ENCODE measurements at places on chromosomes 4 and X.
A peak's percentile ranks its signal among the peaks of the same experiment; 100 is the strongest.

GRCh38 chr4:2091990-2092668 lies 33.0 kb downstream of the NAT8L start:
- no peak for DNase-seq

DNA sequence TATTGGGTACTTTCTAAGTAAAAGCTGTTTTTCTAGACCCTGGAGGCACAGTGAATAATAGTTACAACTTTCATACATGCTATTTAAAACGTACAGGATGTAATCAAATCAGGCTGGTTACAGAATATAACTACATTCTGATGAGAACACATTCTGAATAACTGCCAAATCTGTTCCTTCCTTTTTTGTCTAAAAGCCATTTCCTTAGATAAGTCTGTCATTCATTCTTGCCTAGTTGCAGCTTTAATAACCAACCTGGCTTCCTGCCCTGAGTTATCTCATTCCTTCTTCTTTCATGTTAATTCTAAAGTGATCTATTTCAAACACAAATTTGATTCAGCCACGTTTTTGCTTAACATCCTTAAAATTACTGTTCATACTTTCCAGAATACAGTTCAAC lies 189.7 kb upstream of the ITM2A start:
- DNase-seq = no peak

- DNase-seq = no peak
These were observed 410.0 kb upstream of the NR3C2 start for GRCh38 chr4:148852092-148852699.

- no peak for DNase-seq
These were observed 57.3 kb downstream of the NPNT start for GRCh38 chr4:105952591-105952990.

- DNase-seq = peak; percentile 72
These were observed 40.9 kb downstream of the SEPTIN11 start for GRCh38 chr4:76990288-76991080.

GRCh38 chr4:83180431-83180968 lies 66.0 kb upstream of the PLAC8 start:
- no peak for DNase-seq

GRCh38 chr4:27161191-27161590 lies 300.6 kb downstream of the STIM2 start:
- DNase-seq = no peak

GRCh38 chr4:3329887-3330286 lies 37.1 kb downstream of the RGS12 start:
- DNase-seq = no peak
